ENCODE measurements at places on chromosomes 6 and 20.

DNA sequence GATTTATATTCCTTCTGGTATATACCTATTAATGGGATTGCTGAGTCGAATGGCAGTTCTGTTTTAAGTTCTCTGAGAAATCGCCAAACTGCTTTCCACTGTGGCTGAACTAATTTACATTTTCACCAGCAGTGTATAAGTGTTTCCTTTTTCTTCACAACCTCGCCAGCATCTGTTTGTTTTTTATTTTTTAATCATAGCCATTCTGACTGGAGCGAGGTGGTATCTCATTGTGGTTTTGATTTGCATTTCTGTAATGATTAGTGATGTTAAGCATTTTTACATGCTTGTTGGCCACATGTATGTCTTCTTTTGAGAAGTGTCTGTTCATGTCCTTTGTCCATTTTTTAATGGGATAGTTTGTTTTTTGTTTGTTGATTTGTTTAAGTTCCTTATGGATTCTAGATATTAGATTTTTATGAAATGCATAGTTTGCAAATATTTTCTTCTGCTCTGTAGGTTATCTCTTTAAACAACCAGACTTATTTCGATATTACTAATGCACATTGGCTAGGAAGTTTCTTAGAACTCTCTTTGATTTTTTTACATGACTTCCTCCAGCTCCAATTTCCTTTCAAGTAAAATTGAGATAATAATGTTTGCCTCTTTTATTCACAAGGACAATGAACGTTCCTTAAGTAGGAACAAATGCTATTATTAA is 12.2 kb upstream of the VNN1 start:
- DNase-seq = no peak

GRCh38 chr6:128919412-128920180 is 36.7 kb downstream of the LAMA2 start:
- no peak for DNase-seq

DNA sequence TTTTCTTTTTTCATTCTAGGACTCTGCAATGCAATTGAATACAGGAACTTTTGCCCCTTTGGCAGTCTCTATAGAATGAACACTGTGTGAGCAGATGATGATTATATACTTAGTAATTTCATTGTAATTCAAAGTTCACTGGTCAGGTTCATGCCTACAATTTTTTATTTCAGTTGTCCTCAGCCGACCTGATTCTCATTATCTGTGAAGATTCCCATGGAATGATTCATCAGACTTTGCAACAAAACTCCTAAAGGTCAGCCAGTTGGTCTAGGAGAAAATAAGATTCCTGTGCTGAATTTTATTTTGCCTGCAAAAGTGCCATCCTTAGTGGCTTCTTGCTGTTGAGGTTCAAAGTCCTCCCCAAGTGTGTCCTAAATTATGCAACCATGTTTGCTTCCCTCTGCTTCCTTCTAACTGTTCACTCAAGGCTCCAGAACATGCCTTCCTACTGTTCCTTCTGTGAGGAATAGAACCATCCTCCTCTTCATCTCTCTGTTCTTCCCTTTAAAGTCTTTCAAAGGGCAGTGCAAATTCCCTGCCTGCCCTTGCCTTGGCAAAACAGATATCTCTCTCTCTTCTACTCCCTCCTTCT is 194.2 kb upstream of the CNR1 start:
- DNase-seq = no peak

- DNase-seq = no peak
Observed at GRCh38 chr6:13914351-13914750, 10.4 kb upstream of the RNF182 start.

- no peak for DNase-seq
Observed at GRCh38 chr6:167653561-167653960, 173.2 kb upstream of the AFDN start.

DNA sequence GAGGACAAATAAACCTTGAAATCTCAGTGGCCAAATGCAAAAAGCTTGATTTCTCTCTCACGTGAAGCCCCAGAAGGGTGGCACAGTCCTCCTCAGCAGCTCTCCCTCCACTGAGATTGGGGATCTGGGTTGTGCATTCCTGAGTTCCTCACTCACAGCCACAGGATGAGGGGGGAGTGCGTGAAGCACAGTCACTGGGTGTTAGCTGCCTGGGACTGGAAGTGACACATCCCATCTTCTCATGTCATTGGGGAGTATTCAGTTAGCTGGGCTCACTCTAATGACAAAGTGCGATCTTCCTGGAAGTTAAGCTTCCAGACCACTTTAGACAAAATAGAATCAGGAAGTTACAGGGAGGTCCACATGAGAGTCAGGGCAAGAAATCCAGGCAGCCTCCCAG is 192.2 kb upstream of the LRFN2 start:
- no peak for DNase-seq

Data from activated T-cell treated with anti-CD3 and anti-CD28 coated beads, Interleukin-2, amount 50 U/mL, for 72 hours (primary cell).